ENCODE measurements at places on chromosomes 2 and 18.
A peak's percentile ranks its signal among the peaks of the same experiment; 100 is the strongest.

DNA sequence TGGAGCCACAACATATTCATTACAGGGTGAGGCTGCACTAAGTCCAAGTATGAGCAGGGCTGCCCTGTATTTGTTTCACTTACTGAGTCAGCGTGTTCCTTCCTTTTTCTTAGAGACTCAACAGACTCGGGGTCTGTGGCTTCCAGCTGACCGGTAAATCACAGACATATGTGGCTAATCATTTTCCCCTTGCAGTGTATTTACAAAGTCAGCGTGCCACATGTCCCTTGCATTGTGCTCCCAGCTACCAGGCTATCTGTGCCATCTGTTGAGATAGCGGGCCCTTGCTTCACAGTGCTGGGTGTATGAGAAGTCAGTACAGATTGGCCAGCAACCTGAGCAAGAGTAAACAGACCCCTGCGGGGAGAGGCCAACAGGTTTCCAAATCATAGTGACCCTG, 254.3 kb downstream of the LRRTM1 start:
- DNase-seq: no peak

- DNase-seq: no peak
Observed at GRCh38 chr2:45960057-45960863, 308.8 kb downstream of the PRKCE start.

DNA sequence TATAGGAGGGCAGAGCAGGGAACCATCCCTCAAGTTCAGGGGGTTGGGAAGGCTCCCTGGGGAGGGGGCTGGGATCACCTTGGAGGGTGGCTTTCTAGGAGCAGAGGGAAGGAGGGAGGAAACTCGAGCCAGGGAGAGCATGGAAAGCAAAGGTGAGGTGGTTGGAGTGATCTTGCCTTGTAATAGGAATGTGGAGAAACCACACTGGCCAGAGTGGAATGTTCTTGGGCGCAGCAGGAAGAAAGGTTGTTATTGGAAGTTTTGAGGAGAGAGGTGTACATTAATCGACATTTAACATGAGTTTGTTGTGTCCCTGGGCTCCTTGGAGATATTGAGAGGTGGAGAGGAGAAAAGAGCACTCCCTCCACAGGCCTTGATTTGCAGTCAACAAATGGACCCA, 272.2 kb downstream of the PRKCE start:
- DNase-seq: no peak

DNA sequence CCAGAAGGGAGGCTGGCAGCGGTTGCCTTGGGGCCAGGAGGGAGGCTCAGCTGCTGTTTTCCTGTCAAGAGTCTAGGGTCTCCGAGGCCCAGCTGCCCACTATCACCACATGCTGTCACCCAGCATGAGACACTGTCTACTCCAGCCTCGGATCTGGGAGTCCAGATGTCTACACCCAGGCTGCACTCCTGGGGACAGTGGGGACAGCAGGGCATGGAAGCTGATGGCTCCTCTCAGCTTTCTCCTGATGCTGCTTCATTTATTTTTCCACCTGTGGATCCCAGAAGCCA, 134.0 kb downstream of the PTGR3 start:
- no peak for DNase-seq

- DNase-seq: no peak
Observed at GRCh38 chr2:222033541-222033940, 265.3 kb downstream of the PAX3 start.

GRCh38 chr2:3741396-3741795, 38.0 kb downstream of the DCDC2C start:
- no peak for DNase-seq

DNA sequence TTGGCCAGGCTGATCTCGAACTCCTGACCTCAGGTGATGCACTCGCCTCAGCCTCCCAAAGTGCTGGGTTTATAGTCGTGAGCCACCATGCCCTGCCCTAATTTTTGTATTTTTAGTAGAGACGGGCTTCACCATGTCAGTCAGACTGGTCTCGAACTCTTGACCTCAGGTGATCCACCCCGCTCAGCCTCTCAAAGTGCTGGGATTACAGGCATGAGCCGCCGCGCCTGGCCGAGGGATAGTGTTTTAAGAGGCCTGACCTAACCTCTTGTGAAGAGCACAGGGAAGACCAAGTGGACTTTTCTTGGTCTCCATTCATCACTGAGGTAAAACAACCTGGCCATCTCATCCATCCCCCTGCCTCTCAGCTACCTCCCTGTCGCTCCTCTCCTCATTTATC, 29.7 kb downstream of the SIX2 start:
- DNase-seq: no peak

- no peak for DNase-seq
Observed at GRCh38 chr2:113079131-113079530, 11.4 kb downstream of the IL1F10 start.

DNA sequence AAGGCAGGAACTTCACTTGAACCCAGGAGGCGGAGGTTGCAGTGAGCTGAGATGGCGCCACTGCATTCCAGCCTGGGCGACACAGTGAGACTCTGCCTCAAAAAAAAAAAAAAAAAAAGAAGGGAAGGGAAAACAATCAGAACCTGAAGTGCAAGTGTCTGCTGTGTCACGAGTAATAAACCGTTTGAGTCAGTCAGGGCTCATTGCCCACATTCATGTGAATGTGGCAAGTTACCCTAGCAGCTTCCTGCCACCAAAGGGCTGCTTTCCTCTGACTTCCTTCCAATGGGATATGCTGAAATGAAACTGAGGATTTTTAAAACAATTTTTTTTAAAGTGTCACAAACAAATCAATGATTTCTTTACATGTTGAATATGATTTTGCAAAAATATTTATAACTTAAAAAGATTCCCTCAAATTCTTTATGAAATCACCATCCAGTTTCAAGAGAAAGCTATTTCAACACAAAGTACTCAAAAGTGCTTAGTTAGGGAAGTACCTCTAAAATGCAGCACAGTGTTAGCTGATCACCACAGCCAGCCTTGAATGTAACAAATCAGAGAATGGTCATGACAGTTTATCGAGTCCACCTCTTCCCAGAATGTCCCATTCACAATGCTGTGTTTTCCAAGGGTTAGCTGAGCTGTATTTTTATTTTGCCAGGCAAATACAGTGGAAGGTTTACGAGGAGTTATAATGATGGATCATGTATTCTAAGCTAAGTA, 36.4 kb downstream of the WDSUB1 start:
- DNase-seq: peak; percentile 28

DNA sequence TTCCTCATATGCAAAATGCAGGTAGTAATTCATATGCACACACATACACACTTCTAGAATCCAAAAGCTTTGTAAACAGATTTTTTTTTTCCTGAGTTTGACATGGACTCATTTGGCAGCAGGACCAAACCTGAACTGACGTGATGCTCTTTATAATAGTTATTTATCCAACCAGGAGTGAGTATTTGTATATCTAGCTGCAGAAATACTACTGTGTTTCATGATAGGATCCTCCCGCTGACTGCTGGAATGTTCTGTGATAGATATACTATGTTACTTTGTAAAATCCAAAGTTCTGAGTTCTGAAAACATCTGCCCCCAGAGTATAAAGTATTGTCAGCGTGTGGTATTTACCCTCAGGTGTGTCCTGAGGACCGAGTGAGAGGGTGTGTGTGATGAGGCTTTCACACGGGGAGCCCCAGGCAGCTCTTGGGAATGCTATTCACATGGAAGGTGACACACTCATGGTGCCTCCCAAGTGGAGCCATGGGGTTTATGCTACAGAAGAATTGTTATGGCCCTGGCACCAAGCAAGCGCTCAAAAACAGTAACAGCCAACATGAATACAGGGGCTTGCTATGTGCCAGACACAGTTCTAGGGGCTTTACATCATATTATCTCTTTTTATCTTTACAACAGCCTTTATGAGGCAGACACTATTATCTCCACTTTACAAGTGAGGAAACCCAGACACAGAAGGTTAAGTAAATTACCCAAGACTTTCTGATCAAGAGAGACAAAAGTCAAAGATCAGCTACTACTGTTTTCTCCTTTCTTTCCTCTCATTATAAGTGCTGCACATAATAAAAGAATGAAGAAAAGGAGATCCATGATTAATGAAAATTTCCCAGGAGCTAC, 16.7 kb upstream of the TXNDC2 start:
- no peak for DNase-seq

DNA sequence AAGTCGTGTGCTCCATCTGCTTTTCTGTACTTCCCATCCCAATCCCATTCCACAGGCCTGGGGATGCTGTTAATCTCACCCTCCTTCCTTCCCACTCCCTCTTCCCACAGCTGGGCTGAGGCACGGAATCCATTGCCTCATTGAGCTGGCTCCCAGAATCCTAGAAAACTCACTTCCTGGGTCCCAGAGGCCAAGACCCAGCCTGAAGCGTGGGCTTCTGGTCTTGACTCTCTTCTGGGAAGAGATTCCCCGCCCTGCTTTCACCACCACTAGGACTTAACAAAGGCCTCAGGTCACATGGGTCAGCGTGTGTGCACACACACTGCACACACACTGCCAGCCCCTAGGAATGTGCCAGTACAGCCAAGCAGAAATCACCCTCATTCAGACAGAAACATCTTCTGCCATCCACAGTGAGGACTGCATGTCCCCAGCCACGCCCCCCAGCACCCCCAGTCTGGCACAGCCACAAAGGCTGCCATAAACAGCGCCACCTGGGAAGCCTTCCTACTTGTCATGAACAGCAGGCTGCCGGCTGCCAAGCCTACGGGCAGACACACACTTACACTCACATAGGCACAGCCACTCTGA, 165.8 kb downstream of the TNS1 start:
- no peak for DNase-seq

- no peak for DNase-seq
Observed at GRCh38 chr2:100125626-100126025, 16.8 kb downstream of the AFF3 start.

DNA sequence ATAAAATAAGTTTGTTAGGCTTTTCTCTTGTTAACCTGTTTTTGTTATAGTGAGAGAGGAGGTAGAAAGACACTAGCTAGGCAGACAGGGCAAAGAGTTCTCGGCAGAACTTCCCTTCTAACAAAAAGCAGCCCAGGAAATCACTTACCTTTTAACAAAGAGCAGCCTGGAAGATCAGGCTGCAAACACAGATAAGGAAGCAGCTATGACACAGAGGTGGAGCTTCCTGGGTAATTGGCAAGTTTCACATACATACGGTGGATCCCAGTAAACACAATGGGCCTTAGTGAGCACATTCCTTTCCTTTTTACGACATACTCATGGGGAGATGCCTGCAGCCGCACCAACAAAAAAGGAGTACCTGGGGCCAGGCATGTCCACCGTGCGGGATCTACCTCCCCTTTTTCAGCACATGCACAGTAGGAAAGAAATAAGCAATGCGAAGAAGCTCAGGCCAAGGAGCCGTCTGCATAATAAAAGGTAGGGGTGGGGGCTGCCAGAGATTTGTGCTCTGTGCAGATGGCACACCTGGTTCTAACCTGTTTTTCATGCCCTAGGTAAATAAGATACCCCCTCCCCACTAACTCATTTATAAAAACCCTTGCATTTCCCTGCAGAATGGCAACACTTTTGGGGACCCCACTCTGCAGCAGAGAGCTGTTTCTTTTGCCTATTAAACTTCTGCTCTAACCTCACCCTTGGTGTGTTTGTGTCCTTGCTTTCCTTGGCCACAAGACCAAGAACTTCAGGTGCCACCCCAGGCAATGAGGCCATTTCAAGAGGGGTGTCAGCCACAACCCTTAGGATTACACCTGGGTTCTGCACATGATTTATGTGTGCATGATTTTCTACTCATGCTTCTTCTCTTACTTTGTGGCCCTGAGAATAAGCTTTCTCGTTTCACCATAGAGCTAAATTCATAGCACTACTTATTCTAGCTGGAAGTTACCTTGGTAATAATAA, 26.5 kb downstream of the MDH1 start:
- DNase-seq: no peak

DNA sequence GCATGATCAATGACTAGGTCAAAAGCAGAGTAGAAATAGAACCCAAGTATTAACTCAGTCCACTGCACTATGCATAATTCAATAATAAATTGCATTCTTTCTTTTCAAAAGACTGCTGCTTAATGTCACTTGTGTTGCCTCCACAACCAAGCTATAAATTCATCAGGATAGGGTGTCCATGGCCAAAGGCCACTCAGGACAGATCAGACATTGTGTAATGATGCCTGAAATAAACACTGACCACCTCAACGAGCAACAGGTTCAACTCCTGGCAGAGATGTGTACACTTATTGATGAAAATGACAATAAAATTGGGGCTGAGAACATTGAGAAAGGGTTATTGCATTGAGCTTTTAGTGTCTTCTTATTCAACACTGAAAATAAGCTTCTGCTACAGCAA, 194.5 kb upstream of the SPOPL start:
- DNase-seq: no peak

DNA sequence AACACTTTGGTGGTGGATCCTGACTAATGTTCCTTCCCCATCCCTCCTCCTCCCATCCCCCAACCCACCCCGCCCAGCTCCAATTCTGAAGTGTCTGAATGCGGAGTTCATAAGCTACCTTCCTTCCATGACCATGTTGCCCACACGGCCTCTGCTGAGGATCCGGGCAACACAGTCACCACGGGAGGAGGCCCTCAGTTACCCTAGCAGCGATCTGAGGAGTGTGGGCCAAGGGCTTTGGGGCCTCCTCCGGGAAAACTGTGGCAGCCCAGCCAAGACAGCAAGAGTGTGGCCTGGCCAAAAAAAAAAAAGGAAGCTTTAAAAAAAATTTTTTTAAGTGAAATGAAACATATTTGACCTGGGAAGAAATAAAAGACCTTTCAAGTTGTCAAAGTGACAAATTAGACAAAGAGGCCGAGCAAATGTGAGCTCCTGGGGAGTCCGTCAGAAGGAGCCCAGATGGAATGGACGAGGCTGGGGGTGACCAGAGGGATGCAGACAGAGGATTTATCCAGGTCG, 169.0 kb upstream of the PKDCC start:
- no peak for DNase-seq

DNA sequence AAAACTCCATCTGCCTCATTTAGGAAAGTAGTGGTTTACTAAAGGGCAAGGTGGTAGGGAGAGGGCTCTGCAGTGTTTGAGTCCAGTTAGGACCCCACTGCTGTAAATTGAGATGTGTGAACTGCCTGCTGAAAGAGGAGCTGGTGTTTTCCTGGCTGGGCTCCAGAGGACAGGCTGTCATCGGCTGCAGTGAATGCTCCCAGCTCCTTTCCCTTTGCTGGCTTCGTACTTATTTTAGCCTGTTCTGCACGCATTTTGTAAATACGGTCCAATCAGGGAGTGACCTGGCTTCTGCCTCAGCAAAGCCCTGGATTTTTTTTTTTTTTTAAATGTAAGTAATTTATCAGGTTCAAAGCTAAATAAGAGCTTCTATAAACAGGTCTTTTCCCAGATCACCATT, 37.5 kb downstream of the SLC4A3 start:
- DNase-seq: no peak

GRCh38 chr18:57150828-57151227, 3.9 kb downstream of the BOD1L2 start:
- DNase-seq: no peak

DNA sequence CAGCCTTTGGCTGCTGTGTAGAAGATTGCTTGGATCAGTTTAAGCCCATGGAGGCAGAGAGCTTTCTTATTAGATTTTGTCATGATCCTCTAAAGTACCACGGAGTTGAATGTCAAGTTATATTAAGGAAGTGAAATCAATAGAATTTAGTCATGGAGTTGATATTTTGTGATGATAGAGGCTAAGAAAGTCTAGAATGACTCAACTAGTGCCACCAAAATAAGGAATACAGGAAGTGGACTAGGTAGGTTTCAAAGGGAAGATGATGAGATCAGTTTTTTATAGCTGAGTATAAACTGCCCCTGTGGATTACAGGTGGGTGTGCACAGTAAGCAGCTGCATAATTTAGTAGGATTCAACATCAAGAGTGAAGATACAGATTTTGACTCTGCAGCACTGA, 25.2 kb downstream of the FBXO36 start:
- no peak for DNase-seq

Measured in SIG-M5 (cell line).